ENCODE measurements at places on chromosomes 1 and 21.

- no peak for DNase-seq
These were observed 458.3 kb upstream of the USP24 start for GRCh38 chr1:55673416-55673815.

- DNase-seq: no peak
These were observed 65.9 kb downstream of the SLC66A1 start for GRCh38 chr1:19377812-19378718.

DNA sequence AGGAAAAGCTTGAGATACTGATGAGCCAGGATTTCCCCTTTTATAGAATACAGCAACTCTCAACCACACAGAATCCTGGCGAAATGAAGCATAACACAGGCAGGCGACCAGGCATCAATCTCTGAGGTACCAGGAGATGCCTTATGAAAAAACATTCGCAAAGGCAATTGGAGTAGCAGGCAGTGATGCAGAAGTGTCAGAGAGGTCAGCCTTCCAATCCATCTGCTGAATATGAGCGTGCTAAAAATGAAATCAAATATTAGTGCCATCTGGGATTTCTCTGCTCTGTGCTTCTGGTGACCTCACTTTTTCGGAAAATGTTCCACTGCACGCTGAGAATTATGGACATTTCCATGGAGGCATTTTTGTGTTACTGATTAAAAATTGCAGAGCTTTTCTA, 258.8 kb downstream of the VAV3 start:
- DNase-seq: no peak

GRCh38 chr21:41568606-41569385, 60.8 kb upstream of the TMPRSS2 start:
- no peak for DNase-seq

- DNase-seq: no peak
These were observed 236.4 kb downstream of the USH2A start for GRCh38 chr1:216186816-216187215.

DNA sequence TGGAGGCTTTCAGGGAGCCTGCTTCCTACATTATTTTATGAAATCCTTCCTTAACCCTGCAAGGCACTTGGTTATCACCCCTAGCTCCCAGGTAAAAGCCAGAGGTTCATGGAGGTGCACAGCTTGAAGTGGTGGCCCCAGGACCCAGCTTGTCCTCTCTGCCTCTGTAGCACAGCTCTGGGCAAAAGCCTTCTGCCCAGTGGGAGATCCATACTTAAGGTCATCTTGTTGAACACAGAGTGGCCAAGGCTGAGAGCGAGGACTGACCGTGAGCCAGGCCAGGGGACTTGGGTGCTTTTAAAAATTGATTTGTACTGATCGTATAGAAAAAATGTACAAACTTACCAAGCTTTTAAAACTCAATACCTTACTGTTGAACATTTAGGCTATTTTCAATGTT, 33.4 kb downstream of the KCNA2 start:
- no peak for DNase-seq

- no peak for DNase-seq
These were observed 18.0 kb downstream of the NADK start for GRCh38 chr1:1760345-1760650.

DNA sequence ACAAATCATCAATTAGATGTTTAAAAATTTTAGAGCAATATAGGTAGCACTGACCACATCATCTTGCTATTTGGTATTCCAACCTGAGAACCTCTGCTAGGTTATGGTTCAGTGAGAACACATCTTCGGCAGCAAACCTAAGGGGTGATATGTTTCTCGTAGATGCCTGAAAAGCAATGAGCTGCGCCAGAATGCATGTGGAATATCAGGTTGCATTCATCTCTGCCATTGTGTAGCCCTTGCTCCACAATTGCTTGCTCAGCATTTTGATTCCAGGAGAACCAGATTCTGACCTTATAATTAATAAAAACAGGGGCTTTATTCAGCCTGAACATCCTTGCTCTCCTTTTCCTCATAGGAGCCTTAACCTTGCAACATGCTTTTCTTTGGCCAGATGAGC, 408.1 kb downstream of the USH2A start:
- DNase-seq: no peak

DNA sequence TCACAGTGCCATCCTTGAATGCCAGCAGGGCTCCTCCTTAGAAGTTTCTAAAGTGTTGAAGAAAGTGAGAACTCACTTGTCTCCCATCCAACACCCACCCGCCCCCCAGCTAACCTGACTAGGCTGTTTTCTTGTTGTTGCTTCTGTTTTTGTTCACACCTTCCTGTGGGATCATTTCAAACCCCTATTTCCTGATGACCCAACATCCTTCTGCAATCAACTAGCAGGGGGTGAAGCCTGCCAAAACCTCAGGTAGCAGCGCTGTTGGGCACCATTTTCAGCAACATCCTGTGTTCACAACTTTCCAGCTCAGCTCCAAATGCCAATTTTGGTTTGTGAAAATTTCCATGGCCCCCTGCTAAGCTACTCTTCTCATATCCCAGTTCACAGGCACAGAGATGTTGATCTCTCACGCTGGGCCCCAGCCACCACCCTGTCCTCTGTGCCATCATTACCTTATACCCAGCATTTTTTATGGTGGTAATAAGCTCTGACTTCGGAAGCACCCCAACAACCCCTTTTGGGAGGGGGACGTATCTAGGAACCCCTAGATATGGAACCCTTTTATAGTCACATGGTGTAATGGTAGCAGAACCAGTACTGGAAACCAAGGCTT, 41.4 kb downstream of the CDC7 start:
- no peak for DNase-seq

DNA sequence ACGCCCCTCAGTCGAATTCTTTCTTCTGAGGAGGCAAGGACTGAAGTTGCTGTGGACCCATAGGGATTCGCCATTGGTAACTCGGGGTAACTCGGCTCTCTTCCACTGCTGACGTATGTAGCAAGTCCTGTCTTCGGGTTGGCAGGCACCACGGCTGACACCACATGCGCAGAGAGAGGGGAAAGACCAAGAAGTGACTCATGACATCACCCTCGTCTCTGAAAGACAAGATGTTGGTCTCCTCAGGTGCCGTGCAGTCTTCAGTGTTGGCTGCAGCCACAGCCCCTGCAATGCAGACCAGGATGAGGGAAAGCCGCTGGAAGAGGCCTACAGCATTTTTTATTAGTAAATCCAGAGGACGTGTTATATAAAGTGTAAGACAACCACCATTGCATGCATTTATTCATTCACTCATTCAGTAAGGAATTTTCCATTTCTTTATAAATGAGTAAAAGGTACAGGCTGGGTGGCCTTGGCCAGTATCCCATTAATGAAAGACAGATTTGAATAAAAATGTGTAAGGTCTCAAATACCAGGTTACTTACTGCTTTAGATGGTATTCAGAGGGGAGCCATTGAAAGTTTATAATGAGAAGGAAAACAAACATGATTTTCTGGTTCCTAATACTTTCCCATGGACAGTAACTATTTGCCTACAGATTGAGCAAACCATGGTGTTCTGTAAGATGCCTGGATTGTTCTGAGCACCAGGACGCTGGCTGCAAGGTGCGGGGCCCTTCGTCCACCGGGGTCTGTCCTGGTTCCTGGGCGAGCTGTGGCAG, 50.7 kb upstream of the IRF2BP2 start:
- no peak for DNase-seq

GRCh38 chr1:21933397-21934248, 3.5 kb downstream of the HSPG2 start:
- DNase-seq: no peak

- DNase-seq: no peak
These were observed 49.3 kb upstream of the NEK2 start for GRCh38 chr1:211724687-211725196.

DNA sequence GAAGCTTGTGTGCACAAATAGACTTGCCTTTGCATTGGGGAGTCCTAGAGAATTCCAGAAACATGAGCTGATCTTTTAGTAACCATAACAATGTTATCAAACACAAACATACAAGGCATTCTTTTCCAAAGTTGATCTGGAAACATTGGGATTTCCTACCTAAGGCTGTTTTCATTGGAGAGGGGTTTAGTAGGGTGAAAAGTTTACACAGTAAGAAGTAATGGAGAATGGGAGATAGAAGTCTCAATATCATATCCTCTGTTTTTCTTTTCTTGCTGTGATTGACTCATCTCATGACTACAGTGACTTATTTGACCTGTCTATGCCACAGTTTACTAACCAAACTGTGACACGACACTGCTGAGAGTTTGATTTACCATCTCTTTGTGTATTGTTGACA, 65.6 kb upstream of the PLA2G4A start:
- DNase-seq: no peak
